ENCODE measurements at places on chromosomes 12 and 14.

GRCh38 chr12:120536064-120536791 is 2.1 kb downstream of the RNF10 start:
- no peak for DNase-seq

- no peak for DNase-seq
Observed at GRCh38 chr12:65798918-65799317, 25.4 kb upstream of the HMGA2 start.

DNA sequence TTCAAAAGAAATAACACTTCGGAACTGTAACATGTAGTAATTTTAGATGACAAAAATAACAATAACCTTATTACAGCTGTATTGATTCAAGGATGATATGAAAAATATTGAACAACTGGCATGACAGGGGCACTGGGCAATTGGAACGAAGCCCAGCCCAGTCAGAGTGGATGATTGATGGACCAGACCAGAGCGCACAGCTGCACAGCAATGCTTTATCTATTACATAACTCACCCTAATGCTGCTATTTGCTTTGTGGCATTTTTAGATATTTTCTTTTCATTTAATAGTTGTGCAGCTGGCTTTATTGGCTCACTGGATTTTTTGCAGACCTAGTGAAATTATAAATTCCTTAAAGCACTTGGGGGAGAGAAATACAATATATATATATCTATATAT is 26.9 kb upstream of the FERMT2 start:
- no peak for DNase-seq

DNA sequence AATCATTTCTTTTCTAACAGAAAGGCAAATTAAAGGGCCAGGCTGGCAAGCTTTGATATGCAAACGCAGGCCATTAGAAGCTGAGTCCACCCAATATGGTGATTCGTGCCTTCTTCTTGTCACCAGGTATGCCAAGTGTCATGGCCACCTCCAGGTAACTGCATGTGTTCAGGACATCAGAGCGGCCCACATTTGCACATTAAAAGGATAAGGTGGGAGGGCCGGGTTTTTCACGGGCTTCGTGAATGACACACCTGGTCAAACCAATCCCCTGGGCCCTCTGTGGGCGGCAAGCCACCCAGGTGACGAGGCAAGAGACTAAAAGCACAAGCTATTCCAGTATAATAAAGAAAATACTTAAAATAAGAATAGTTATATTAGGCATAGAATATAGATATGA is 75.9 kb upstream of the TSPAN11 start:
- DNase-seq, result no peak

- DNase-seq, result no peak
Observed at GRCh38 chr12:65039301-65039700, 81.8 kb downstream of the WIF1 start.

GRCh38 chr12:89353188-89353822 is 1.0 kb upstream of the DUSP6 start:
- DNase-seq, result no peak

GRCh38 chr14:35247777-35248475 is 44.3 kb upstream of the PSMA6 start:
- DNase-seq, result no peak

GRCh38 chr14:29097476-29097875 is 330.9 kb downstream of the FOXG1 start:
- no peak for DNase-seq

DNA sequence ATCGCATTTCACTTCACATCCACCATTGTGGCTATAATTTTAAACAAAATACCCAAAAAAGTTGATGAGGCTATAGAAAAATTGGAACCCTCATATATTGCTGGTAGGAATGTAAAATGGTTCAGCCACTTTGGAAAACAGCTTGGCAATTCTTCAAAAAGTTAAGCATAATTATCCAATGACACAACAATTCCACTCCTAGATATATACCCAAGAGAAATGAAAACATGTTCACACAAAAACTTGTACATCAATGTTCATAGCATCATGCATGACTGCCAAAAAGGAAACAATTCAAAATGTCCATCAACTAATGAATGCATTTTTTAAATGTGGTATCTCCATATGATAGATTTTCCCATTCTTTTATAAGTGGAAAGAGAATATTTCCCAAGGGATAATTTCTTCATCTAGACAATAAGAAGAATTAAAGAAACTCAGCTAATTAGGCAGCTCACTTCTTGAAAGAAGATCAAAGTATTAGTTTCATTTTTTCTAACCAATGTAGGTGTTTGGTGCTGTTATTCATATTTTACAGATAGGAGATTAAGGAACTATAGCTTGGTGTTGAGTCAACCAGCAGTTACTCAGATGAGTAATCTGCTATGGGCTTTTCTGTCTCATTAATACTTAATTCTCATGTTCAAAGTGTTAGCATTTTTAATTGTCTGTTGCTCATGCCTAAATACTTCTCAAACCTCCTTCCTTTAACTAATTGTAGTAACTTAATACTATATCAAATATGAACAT is 32.8 kb downstream of the YEATS4 start:
- DNase-seq, result no peak

DNA sequence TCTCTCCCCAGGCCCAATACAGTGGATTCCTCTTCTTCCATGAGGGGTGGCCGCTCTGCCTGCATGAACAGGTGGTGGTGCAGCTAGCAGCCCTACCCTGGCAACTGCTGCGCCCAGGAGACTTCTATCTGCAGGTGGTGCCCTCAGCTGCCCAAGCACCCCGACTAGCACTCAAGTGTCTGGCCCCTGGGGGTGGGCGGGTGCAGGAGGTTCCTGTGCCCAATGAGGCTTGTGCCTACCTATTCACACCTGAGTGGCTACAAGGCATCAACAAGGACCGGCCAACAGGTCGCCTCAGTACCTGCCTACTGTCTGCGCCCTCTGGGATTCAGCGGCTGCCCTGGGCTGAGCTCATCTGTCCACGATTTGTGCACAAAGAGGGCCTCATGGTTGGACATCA is 3.8 kb downstream of the ARHGEF40 start:
- DNase-seq, result no peak

GRCh38 chr12:132163911-132164288 is 19.6 kb downstream of the NOC4L start:
- DNase-seq, result no peak

- DNase-seq, result no peak
Observed at GRCh38 chr12:16863742-16864141, 257.8 kb upstream of the LMO3 start.

DNA sequence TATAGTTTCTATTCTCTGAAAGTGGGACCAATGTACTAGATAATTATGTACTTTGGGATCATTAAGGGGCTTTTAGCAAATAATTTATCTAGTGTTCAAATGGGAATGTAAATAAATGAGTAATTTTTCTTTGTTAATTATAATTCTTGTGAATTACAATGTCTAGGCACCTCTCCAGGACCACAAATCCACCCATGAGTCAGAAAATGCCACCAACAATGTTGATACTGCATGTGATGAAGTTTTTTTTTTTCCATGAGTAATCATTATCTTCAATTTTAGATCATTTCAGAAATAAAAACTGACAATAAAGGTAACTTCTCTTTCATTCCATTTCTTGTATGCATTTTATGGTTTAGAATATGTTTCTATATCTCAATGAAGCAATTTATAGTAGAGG is 470.3 kb downstream of the VRK1 start:
- no peak for DNase-seq

- no peak for DNase-seq
Observed at GRCh38 chr12:66036317-66036716, 94.2 kb downstream of the LLPH start.

DNA sequence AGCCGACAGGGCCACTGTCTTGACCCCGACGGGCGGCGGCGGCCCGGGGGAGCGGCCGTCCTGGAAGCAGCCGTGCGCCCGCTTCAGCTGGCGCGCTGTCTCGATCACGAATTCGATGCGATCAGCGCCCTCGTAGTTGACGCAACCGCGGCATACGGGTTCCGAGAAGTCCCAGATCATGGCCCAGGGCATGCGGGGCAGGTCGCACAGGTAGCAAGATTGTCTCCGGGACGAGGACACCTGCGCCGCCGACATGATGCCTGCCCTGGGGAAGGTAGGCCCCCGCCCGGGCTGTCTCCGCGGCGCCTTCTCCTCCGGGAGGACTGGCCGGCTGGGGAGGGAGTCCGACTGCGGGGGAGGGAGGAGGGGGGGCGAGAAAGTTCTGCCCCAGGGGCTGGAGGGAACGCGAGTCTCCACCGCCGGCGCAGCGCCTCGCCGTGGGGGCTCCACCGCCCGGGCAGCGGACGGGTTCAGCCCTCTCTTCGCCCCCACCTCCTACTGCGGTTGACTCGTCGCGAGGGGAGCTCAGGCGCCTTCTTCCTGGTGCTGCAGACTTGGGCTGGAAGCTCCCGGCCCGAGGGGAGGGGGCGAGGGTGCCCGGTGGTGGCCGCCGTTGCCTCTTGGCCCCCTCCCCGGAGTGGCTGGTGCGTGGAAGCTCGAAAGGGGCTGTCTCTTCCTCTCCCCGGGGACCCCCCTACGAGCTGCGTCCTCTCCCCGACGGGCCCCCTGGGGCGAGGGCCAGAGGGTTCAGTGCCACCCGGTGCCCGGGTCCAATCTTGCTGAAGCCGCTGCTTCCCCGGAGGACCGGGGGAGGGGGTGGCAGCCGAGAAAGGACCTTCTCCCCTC is 747 bp downstream of the IRF2BPL start:
- DNase-seq, result no peak

DNA sequence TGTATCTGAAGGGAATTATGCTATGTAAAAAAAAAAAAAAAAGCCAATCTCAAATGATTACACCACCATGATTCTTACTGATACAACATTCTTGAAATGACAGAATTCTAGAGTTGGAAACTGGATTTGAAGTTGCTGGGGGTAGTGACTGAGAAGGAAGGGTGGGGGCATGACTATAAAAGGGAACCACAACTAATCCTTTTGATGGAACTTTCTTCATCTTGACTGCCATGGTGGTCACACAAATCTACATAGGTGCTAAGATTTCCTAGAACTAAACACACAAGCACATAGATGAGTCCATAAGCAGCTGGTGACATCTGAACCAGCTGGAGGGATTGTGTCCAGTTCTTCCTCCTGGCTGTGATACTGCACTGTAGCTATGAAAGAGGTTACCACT is 51.4 kb downstream of the CLMN start:
- DNase-seq, result no peak

- no peak for DNase-seq
Observed at GRCh38 chr14:55546212-55546874, 33.7 kb upstream of the KTN1 start.

- DNase-seq, result no peak
Observed at GRCh38 chr12:45973526-45973925, 16.8 kb downstream of the SCAF11 start.

- no peak for DNase-seq
Observed at GRCh38 chr14:38788060-38788459, 315.0 kb downstream of the SEC23A start.

- no peak for DNase-seq
Observed at GRCh38 chr14:54756656-54757392, 145.8 kb downstream of the GCH1 start.

- DNase-seq, result no peak
Observed at GRCh38 chr12:26188641-26189040, 6.7 kb upstream of the SSPN start.

DNA sequence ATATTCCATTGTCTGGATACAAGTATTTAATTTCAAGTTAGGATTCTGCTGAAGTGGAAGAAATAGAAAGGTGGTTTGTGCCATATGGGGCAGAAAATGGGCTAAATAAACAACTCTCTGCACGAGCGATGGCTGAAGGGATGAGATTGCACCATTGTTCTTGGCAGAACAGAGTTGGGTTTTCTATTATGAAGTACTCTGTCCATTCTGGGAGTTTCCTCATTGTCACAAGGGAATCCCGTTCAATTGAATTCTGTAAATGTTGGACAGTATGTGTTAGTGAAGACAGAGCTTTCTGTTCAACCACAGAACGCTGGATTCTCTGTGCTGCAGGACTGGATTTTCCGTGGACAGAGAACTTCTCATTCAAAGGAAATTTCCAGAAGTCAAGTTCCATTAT is 345.5 kb upstream of the PRICKLE1 start:
- DNase-seq, result no peak

DNA sequence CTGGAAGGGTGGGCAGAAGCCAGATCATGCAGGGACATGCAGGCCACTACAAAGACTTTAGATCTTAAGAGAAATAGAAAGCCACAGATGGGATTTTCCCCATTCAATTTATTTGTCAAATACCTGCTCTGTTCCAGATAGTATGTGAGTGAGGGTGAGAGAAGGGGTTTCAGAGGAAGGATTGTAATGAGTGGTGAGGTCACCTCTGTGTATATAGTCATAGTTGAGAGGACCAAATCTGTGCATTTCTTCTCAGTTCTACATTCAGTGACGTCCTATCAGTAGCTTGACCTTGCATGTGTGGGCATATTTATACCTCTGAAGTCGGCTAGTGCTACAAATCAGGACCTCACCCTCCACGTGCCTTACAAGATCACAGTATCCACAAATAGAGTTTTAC is 31.2 kb upstream of the RBM19 start:
- DNase-seq, result no peak

Measured in vagina (tissue), 2 donors.